ENCODE measurements at places on chromosomes 4 and X.

- DNase-seq, result no peak
Measured at GRCh38 chr4:88792268-88792781, 94.7 kb upstream of the NAP1L5 start.

- DNase-seq, result no peak
Measured at GRCh38 chr4:107978716-107979451, 10.8 kb upstream of the HADH start.

- DNase-seq, result peak; percentile 61
Measured at GRCh38 chrX:153460826-153461225, 9.6 kb downstream of the HAUS7 start.

GRCh38 chr4:23745377-23745776 lies 144.5 kb downstream of the PPARGC1A start:
- DNase-seq, result no peak

GRCh38 chr4:67580577-67580976 lies 22.1 kb downstream of the STAP1 start:
- no peak for DNase-seq

Measured in ecto neural progenitor cell (in vitro differentiated cells).